ENCODE measurements at places on chromosomes 7 and 10.
A peak's percentile ranks its signal among the peaks of the same experiment; 100 is the strongest.

- no peak for DNase-seq
Measured at GRCh38 chr10:118256825-118257570, 85.1 kb downstream of the FAM204A start.

DNA sequence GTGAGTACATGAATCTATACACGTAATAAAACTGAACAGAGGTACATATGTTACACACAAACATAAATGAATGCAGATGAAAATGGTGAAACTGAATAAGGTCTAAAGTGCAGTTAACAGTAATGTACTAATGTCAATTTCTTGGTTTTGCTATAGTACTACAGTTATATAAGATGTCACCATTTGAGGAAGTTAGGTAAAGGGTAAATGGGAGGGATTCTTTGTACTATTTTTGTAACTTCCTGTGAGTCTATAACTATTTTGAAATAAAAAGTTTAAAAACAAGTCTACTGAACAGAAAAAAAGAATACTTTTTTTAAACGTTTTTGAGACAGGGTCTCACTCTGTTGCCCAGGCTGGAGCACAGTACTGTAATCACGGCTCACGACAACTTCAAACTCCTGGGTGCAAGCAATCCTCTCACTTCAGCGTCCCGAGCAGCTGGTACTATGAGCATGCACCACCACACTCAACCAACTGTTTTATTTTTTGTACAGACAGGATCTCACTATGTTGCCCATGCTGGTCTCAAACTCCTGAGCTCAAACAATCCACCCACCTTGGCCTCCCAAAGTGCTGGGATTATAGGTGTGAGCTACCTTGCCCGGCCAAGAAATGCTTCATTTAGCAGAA lies 71.5 kb downstream of the WAPL start:
- no peak for DNase-seq

GRCh38 chr10:23230582-23230981 lies 38.5 kb downstream of the PTF1A start:
- no peak for DNase-seq

GRCh38 chr10:49518982-49519578 lies 19.8 kb downstream of the ERCC6 start:
- peak; percentile 26 for DNase-seq

- DNase-seq: no peak
Measured at GRCh38 chr10:12349629-12350166, 351 bp downstream of the CAMK1D start.

DNA sequence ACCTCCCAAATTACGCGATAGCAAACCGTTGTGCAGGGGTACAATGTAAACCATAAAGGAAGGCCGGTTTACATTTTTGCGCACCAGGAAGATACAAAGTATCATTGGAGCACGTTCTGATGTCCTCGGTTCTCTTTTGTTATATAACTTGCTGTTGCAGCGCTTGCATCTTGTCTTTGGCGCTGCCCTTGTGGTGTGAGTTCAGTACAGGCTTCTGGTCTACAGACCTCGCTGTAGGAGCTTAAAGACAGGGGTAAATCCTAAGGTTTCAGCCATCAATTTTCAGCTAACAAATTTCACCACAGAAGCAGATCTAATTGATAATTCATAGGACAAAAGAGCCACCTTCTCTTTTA lies 1.5 kb upstream of the MKX start:
- DNase-seq: no peak

DNA sequence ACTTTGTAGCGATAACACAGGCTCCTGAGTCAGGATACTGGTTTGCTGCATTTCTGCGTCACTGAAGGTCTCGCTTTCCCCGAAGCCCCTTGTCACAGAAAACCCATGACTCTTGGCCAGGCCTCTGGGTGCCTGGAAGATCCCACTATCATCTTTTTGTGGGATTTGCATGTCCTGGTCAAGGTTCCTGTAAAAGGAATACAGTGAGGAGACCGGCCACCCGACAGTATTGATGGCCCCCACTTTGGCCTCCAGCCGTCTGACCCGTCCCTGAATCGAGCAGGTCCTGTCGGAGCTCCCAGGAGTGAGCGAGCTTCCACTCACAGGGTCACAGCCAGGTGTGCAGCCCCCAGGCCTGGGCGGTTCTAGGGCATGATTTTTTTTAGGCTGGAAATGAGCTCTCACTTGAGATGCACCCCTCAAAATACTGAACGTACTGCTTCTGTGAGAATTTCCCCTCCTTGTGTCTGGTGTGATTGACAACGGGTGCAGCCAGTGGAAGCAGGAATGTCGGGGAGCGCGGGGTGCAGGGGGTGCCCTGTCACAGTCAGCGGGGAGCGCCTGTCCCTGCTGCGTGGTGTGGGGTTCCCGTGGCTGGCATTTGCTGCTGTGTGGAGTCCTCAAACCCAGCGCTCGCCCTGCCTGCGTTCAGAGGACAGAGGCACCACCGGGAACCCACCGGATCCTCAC lies 75.8 kb downstream of the DNAJB6 start:
- DNase-seq: no peak

DNA sequence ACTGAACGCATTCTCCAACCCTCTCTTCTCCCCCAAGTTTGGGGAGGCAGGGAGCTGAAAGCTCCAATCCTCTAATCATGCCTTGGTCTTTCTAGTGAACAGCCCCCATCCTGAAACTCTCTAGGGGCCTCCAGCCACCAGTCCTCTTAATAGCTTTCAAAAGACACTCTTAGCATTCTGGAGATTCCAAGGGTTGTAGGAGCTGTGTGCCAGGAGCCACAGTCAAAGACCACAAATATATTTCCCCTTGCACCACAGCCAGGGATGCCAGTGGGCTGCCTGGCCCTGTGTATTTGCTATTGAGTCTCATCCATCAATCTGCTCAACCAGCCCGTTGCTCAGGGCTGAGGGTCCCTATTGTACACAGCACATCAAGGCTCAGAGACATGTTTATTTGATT lies 18.5 kb upstream of the MLXIPL start:
- DNase-seq: no peak

DNA sequence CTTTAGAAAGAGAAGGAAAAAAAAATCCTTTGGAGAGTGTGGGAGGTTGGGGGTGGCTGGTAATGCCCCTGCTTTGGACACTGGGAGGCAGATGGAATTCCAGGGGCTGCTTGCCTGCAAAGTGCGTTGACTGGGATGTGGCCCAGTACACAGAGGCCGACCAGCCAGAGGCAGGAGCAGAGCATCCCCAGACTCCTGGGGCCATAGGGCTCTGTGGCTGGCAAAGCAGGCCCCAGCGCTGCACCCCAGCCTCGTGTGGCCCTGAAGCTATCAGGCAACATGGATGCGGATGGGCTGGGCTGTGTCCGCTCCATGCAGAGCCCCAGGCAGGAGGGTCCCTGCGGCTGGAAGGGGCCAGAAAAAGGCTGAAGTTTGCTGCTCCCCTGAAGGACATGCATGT lies 361.6 kb upstream of the FZD8 start:
- DNase-seq: no peak

DNA sequence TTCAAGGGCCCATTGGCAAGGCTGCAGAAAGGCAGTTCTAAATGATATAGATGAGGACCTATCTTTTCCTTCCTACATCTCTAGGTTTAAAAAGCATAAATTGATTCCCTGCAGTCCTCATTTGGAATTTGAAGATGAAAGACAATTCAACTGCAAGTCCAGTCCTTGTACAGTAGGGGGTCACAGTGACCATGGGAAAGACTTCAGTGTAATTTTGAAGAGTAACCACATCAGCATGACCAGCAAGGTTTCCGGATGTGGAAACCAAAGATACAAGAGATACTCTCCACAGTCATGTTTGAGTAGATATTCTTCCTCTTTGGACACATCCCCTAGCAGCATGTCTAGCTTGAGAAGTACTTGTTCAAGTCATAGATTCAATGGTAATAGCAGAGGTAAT lies 539.3 kb upstream of the TEX47 start:
- DNase-seq: no peak

DNA sequence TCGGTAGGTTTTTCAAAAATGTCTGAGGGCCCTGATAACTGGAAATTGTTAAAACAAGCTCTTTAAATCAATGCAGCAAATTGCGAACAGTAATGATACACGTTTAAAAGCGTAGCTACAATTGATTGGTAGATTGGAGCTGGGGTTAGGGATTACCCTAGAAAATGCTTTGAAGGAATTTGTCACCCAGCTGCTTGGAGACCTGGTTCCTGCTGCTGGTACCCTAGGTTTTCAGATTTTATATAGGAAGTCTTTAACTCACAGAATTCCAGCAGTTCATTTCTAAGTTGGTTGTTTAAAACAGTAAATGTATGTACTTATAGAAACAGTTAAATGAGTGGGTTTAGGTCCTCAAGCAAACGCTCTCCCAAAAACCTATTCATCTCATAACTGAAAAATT lies 1.5 kb downstream of the HECTD2 start:
- no peak for DNase-seq

GRCh38 chr7:20798081-20798693 lies 11.5 kb upstream of the SP8 start:
- peak; percentile 76 for DNase-seq
